Substantia nigra (tissue), 51 donors: ENCODE measurements at places on chromosomes 5 and 9.
A peak's percentile ranks its signal among the peaks of the same experiment; 100 is the strongest.

GRCh38 chr5:139635606-139636206, 12.4 kb upstream of the CXXC5 start:
- peak; percentile 61 for DNase-seq

DNA sequence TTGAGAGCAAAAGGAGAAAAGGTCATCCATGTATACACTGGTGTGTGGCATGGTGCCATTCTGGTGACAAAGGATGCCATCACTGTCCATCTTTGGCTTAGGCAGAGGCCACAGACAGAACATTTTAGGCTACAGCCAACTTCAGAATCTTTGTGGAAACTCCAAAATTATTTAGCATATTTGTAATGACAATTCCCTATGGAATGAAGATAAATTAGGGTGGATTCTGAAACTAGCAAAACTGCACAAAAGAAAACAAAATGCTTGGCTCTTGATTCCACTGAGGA, 92.5 kb downstream of the FBXW11 start:
- no peak for DNase-seq

GRCh38 chr9:75612754-75613153, 277.7 kb upstream of the PCSK5 start:
- no peak for DNase-seq

- no peak for DNase-seq
Observed at GRCh38 chr5:103433211-103433610, 129.4 kb downstream of the NUDT12 start.

- DNase-seq: no peak
Observed at GRCh38 chr5:81195335-81195929, 37.7 kb upstream of the CKMT2 start.

DNA sequence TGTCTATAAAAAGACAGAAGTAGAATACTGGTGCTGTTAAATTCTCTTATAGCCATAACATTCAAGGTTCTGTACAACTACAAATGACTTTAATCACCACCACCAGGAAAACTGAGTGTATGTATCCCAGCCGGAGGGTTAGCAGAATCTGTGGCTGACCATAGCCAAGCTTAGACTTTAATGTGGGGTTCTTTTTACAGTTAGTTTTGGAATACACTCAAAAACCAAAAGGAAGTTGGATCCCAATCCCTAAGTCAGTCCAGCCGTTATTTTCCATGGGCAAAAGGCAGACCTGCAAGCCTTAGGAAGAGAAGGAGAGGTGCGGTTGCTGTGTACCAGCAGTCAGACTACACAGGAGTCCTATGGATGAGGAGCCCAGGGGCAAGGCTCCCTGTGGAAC, 179.8 kb downstream of the ENC1 start:
- DNase-seq: no peak

- no peak for DNase-seq
Observed at GRCh38 chr9:112496074-112496722, 9.6 kb downstream of the KIAA1958 start.

DNA sequence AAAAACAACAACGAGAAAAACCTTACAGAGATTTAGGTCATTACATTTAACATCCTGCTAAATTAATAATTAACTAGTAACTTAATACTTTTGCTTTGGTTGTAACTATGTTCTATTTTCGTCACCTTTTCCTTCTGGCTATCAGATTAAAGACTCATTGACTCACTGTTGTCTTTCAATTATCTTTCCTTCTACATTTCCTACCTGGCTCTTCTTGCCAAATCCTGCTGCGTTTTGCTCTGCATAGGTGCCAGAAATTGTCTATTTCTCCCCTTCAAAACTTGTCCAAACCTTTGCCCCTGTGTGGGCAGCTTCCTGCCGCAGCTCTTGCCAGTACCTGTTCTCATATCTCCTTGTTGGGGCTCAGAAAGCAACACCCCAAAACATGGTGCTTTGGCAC, 235.5 kb upstream of the ZNF608 start:
- no peak for DNase-seq

DNA sequence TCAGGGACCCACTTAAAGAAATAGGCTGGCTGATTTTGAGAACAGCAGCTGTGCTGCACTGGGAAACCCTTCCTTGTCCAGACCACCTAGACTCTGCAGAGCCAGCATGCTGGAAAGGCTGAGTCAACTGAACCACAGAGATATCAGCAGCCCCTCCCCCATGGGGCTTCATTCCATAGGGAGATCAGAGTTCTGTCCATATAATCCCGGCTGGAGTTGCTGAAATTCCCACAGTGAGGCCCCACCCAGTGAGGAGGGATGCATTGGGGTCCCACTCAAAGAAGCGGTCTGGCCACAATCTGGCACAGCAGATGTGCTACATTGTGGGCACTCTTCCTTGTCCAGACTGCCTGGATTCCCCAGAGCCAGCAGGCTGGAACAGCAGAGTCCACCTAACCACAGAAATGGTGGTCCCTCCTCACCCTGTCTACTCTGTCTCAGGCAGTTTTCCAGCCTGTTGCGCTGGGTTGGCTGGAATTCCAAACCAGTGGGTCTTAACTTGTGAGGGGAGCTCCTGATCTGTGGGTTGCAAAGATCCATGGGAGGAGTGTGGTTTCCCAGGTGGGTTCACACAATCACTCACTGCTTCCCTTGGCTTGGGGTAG, 127.1 kb downstream of the RNF180 start:
- no peak for DNase-seq

- peak; percentile 24 for DNase-seq
Observed at GRCh38 chr9:91117959-91118703, 243.6 kb downstream of the AUH start.

DNA sequence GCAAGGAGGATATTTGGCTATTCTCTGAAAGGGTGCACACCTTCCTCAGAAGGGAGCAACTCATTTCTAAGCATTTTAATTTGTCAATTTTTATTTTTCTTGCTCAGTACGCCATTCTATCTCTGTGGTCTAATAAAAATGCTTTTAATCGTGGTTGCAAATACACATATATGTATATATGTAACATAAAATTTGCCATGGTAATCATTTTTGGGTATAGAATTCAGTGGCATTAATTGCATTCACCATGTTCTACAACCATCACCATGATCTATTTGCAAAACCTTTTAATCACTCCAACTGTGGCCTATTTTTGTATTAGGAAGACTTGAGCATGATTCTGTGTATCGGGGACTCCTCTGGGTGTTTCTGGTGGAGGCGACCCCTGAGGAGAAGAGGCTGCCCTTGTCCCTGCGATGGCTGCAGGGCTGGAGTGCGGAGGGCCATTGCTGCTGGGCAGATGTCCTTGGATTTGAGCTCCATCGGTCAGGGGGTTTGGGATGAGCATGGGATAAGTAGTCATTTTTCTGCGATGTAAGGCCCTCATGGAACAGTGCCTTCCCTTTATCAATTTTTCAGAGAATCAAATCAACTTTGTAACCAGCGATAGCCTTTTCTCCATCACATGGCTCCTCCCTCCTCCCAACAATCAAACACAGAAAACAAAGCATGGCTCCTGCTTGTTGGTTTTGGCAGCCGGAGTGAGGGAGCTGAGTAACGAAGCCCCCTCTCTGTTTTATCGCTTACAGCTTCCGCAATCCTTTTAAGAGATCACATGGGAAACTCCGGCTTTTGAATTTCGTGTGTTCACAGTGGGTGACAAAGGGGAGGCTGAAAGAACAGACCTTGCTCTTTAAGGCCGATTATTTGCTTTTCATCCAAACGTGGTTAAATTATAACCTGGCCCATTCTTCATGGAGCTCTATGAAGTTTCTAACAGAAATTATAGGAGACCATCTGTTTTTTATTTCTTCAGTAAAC, 187.3 kb downstream of the TENT4A start:
- no peak for DNase-seq

- no peak for DNase-seq
Observed at GRCh38 chr9:72996114-72996513, 43.3 kb upstream of the ALDH1A1 start.

GRCh38 chr5:136058039-136058971, 29.5 kb downstream of the TGFBI start:
- no peak for DNase-seq
